HCT116 (cell line): ENCODE measurements at places on chromosomes 11 and 22. TPM values are rescaled to one million over a fixed set of nuclear protein-coding genes. Genes with fewer than 3 reads are reported as not detected.

Gene MS4A6E
- not detected for total RNA-seq

DNA sequence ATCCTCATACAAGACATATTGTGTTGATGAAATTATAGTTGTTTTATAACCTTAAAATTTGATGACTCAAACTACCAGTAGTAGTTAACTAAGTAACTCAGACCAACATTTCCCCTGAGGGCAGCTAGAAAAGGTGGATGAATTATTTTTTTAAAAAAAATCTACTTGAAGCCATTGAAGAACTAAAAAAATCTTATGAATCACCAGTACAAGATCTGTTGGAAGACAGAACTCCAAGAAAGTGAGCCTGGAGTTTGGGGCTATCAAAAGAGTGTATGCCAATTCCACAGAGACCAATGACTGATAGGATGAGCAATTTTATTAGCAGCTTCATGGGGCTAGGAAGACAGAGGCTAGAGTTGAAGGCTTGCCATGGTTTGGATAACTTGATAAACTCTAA, 72.4 kb downstream of the CYP2R1 start:
- DNase-seq = no peak

Gene ARFIP2
- total RNA-seq = 77.9 TPM

GRCh38 chr11:14499178-14499559, 442 bp downstream of the COPB1 start:
- no peak for DNase-seq

DNA sequence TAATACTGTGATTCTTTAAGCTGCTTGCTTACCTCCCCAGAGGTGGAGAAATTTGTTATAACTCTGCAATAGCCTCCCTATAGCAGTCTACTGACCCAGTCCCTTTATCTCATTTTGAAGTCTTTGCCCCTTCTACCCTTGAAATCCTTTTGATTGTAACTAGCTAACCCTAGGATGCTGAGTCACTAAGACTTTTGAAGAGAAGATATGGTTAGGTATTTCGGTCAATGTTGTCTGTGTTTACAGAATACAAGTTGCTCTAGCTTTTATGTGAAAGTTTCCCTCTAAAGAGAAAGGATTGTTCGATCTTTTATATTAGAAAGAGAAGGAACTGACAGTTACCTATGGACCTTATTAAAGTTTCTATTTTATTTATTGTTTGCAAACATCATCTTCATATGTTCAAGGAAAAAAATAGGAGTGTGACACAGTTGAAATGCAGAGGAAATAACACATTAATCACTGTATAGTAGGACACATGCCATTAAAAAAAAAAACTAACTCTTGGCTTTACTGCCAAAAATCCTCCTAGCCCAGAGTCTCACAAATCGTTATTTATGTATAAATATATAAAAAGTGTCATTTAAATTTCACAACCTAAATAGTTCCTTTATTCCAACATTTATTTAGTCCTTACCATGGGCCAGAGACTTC, 3.1 kb downstream of the HYLS1 start:
- no peak for DNase-seq

Gene TSPAN18
- 18.3 TPM for total RNA-seq

Gene ALDH3B1
- 25.5 TPM for total RNA-seq

DNA sequence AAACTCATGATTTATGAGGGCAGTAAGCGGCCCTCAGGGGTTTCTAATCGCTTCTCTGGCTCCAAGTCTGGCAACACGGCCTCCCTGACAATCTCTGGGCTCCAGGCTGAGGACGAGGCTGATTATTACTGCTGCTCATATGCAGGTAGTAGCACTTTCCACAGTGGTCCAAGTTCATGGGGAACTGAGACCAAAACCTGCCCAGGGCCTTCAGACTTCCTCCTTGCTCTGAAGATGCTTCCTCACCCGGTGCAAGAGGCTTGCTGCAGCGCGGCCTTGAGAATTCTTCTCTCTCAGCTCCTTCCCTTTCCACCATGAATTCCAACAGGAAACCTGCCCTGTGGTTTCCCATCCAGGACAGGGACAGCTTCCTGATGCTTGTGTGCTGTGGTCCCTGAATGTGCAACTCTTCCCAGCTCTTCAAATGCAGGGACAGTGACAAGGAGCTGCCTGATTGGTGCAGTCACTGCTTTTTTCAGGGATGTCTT, 53.9 kb downstream of the GGTLC2 start:
- DNase-seq = no peak

GRCh38 chr11:118625036-118625690, 17.7 kb downstream of the PHLDB1 start:
- no peak for DNase-seq

Gene SAMM50
- total RNA-seq = 40.8 TPM

DNA sequence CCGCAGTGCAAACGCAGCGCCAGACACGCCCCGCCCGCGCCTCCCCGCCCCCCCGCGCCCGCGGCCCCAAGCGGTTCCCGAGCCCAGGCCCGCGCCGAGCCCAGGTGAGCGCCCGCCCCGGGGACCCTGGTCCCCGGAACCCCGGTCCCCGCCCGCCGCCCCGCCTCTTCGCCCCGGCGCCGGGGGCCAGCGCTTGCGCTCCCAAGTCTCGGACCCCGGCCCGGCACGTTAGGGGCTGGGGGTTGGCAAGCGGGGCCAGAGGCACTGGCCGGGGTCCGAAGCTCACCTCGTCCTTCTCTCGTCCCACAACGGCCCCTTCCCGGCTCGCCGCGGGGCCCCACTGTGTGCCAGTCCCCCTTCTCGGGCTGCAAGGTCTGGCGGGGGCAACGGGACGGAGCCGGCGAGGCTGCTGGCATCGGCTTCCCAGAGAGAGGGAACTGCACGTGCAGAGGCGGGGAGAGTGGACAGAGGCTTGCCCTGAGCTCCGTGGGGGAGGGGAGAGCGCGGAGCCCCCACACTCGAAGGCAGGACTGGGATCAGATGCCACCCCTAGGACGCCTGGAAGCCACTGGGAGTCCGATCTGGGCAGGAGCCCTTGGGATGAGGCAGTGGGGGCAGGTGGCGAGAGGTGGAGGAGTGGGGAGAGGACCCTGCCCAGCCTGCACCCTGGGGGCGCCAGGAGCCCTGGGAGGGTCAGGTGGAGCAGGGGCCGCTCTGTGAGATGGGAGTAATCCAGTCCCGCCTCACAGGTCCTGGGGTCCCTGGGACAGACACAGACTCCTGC, 1.8 kb upstream of the AIFM3 start:
- DNase-seq = no peak

GRCh38 chr22:42791721-42792452, 65.2 kb downstream of the ARFGAP3 start:
- DNase-seq = no peak

Gene MAPK8IP2
- total RNA-seq = 6.4 TPM

Gene C11orf16
- not detected for total RNA-seq

Gene RAG1
- 0.54 TPM for total RNA-seq

Gene KCNQ1
- total RNA-seq = 10.7 TPM

DNA sequence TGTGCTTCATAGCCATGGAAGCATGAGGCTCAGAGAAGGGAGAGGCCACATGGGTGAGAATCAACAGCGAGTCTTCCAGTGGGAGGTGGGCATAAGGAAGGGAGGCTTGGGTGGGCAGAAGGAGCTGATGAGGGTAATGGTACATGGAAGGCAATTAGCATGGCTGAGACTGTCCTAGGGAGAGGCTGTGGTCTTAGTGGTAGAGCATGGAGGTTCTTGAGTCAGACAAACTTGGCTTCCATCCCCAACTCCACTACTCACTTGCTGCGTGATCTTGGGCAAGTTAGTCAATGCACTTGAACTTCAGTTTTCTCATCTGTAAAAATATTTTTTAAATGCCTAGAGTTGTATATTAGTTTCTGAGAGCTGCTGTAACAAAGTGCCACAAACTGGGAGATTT, 227.2 kb upstream of the E2F8 start:
- DNase-seq = no peak

DNA sequence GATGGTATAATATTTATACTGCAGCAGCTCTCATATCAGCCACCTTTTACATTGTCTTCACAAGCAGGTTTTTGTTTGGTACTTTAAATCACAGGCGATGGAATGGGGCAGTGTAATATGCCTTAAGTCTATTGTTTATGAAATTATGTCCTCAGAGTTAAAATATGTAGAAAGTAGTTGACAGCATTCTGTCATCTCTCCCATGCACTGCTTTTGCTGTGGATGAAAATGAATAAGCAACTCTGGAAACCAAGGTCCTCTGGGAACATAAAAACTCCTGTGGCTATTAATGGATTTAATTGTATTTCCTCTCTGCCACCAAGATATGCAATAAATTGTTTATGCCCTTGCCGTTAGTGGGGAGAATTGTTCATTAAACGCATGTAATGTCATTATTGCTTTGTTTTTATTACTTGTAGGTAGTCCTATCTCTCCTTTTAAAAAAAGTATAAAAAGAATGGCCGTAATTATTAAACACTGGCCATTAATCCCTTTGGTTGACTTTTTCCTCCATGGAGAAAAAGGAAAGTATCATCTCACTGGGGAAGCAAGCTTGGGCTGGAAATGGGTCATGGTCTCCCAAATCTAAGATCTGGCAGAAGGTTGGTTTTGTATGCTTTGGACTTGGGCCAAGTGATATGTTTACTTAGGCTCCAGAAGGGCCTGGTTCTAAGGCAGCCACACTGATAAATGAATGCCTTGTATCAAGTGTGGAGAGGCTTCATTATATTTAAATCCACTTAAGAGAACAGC, 13.1 kb downstream of the PACS1 start:
- no peak for DNase-seq

Gene KRTAP5-9
- 0.27 TPM for total RNA-seq

GRCh38 chr11:843086-843734, 558 bp downstream of the TSPAN4 start:
- DNase-seq = no peak

Gene OR8D4
- total RNA-seq = not detected

DNA sequence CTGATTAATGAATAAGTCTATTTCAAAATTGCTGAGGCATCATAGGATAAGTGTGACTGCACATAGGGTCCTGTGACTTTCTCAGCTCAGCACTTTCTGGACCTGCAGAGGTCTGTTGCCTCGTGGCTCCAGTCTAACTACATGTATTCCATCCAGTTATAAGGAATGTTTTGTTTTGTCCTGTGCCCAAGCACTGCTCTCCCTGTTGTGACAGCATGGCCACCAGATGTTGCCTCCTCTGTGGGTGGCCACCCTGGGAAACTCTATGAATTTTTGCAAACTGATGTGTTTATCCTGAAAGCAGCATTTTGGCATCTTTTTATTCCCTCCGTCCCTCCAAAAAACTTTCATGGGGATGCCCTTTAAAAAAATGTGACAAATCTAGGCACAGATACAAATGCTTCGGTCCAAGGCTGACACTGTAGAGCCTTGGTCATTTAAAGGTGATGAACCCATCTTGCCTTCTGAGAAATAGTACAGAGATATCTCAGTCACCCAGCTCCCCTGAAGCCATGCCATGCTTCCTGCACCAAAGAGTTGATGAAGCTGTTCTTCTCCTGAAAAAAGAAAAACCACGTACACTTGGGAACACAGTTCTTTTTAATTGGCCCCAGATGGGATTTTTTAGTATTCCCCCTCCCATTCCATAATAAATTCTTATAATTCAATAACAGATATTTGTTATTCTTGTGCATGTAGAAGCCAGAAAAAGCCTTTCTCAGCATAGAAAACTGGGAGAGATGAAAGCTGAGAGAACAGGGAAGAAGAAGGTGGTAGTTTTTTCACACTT, 72.6 kb downstream of the CCDC34 start:
- no peak for DNase-seq

Gene GRIA4
- not detected for total RNA-seq

GRCh38 chr22:32016081-32016480, 27.0 kb upstream of the SLC5A1 start:
- no peak for DNase-seq

DNA sequence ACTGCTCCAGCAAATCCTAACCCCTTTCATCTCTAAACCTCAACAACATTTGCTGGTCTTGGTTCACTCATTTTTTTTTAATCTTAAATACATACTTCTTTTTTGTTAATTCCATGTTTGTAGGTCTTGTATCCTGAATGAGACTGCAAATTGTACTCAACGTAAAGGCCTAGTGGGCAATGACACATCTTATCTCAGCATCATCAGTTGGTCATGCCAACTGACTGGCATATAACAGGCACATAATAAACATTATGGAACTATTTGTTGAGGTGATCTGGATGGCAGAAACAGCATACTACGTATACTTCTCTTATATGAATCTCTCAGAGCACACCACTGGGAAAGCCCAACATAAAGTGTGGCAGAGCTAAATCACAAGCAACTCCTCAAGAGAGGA, 116.7 kb downstream of the RBFOX2 start:
- DNase-seq = no peak

Gene ANO5
- total RNA-seq = 1.1 TPM

DNA sequence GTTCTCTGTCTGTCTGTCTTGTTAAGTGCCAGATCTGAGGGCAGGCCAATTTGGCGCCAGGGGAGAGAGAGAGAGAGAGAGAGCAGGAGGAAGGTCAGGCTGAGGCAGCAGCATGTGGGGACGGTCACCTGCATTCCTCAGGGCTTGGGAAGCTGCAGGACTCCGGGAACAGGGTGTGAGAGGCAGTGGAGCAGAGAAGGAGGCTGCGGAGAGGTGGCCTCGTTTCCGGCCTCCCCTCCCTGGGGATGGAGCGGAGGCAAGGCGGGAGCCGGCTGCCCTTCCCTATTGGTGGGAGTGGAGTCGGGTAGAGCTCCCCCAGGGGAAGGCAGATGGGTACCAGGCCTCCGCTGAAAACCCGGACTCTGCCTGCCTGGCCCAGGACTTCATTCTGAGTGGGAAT, 9.7 kb downstream of the CLMP start:
- no peak for DNase-seq

GRCh38 chr22:44024288-44024921, at the start of gene PARVB:
PARVB (plus strand) TSS chr22:44024302; CDS start chr22:44024340, 38 bp downstream.
- no peak for DNase-seq

- no peak for DNase-seq
These were observed 2.8 kb downstream of the SIPA1 start for GRCh38 chr11:65640483-65641296.

DNA sequence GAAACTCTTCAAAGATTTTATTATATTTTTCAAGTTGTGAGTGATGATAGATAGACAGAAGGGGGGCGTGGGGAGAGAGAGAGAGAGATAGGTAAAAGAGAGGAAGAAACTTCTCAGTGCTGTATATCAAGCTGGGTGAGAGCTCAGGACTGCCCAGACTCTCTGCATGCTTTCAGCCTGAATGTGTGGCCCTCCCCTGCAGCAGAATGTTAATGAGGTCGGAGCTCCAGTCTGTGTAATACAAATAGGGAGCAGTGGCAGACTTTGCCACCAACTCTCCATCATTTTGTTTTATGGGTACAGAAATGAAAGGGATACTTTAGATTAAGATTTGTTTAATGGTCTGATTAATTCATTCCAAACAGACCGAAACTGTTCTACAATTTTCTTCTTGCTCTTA, 752.8 kb downstream of the OPCML start:
- no peak for DNase-seq

DNA sequence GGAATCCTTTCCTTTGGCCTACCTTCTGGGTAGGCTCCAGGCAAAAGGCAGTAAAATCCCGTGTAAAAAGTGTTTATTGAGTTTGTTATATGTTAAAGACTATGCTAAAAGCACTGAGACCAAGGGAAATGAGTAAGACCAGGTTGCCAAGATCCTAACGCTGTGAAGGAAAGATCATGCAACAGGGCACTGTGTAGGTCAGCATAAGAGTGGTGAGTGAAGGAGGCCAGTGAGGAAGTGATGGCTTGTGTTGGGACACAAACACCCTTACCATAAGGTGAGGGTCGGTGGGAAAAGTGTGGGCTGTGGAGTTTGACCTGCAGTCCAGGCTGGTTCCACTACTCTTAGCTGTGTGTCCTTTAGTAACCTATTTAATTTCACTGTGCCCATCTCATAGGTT, 202.1 kb downstream of the DBX1 start:
- no peak for DNase-seq

GRCh38 chr11:115743719-115744118, 239.5 kb upstream of the CADM1 start:
- no peak for DNase-seq

GRCh38 chr11:30000986-30001750, 15.7 kb downstream of the KCNA4 start:
- DNase-seq = no peak

- no peak for DNase-seq
These were observed 397.0 kb downstream of the ETS1 start for GRCh38 chr11:128190312-128190711.
